ENCODE measurements at places on chromosomes 7 and 10.

- no peak for DNase-seq
Measured at GRCh38 chr7:14073988-14074387, 84.5 kb upstream of the ETV1 start.

DNA sequence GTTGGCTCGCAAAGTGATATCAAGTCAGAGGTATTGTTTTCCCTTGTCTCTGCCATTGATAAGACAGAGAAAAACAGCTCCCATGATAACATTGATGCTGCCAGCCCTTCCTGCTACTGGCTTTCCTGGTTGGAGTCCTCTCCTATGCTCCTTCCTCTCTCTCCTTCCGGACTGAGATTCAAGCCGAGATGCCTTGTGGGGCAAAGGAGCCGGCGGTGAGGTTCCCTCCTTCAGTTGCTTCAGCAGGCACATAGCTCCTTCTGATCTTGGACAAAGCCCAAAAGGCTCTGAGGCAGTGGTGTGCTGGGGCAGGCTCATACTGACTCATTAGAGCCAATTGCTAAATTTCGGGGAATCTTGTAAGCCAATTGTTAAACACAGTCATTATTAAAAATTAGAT, 8.8 kb upstream of the ZCCHC24 start:
- no peak for DNase-seq

DNA sequence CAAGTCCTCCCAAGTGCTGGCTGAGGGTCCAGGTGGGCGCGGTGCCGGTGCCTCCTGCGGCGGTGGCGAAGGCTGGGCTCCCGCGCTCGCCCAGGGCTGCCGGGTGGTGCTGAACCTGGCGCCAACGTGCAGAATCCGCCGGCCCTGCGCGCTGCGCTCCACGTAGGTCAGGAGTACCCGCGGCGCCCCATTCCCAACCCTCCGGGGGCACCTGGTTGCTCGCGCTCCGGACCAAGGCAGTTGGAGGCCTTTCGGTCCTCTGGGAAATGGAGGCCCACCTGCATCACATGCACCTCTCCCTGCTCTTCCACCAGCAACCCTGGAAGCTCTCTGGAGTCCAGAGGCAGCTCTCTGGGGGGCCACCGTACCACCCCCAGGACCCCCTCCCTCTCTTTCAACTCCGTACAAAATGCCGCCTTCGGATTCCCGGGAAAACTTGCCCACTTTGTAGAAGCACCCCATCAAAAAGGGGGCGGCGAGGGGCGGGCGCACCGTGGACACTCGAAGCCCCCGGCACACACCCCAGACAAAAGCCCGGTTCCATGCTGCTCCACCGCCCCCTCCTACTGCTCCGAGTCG, 745 bp downstream of the SLC16A9 start:
- no peak for DNase-seq

DNA sequence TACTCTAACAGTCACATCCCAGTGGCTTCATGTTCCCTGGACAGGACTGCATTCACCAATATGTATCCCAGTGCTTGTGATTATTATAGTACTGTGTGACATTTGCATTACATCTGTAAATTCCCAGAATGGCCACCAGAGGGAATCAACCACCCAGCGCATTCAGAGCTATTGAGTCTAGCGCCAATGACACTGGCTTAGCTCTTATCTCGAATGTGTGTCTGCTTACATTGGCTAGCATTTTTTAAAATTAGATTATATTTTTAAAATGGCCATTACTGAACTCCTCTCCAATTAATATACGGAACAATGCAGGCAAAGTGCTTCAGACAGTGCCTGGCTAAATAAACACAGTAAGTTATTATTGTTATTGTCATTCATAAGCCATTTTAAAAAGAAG, 36.3 kb downstream of the TRIL start:
- peak; percentile 55 for DNase-seq

- no peak for DNase-seq
Measured at GRCh38 chr7:36605261-36606051, 118.8 kb downstream of the AOAH start.

DNA sequence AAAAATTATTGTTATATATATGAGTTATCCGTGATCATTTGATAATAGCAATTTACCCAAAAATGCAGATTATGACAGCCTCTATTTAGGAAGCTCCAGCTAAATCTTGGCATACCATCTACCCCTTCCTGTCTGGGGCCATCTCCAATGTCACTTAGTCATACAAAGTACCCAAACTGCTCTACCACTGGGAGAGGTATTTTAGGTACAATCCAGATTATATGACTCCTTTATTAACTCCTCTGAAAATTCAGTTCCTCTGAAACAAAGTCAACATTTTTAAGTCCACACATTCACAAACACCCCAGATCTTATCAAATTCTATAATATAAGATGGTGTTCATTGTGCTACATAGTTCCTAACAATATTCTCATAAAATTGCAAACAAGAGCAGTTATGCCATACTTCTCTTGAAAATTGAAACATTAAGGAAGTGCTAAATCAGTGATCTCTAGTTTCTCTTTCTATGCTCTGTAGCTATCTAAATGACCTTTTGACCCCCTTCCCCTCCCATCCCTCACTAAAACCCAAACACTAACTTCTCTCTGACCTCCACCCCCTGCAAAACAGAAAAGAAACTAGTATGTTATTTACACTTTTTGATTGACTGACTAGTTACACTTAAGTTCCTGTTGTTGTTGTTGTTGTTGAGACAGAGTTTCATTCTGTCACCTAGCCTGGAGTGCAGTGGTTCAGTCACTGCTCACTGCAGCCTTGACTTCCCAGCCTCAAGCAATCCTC, 16.4 kb downstream of the HOXA1 start:
- DNase-seq: no peak

GRCh38 chr7:155780884-155781283, 31.4 kb downstream of the SHH start:
- no peak for DNase-seq

DNA sequence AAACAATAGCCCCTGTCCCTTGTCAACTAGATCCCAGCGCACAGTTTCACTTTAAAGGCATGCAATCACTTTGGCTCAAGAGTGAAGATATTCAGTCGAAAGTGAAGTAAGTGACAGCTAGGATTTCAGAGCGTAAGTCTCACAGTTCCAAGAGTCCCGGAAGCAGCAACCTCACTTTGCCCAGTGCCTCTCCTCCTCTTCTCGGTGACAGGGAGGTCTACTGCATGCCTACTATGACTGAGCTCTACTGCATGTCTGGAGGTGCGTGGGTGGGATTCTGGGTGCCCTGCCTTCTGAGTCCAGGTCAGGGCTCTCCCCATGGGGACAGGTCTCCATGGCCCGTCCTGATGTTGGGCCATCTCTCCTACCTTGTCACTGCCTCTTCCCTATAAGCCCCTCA, 17.0 kb downstream of the PRKCQ start:
- no peak for DNase-seq

- no peak for DNase-seq
Measured at GRCh38 chr10:129386415-129387257, 80.4 kb upstream of the MGMT start.

- DNase-seq: no peak
Measured at GRCh38 chr10:89073719-89074118, 83.1 kb downstream of the FAS start.

- DNase-seq: no peak
Measured at GRCh38 chr7:39663263-39663662, 39.9 kb downstream of the RALA start.

GRCh38 chr7:52100-52499, 140.3 kb upstream of the FAM20C start:
- no peak for DNase-seq

- no peak for DNase-seq
Measured at GRCh38 chr7:54827734-54828133, 68.7 kb upstream of the SEC61G start.
